ENCODE measurements at places on chromosomes 7 and 10.
A peak's percentile ranks its signal among the peaks of the same experiment; 100 is the strongest.

- DNase-seq = no peak
Measured at GRCh38 chr7:55178863-55179773, 160.3 kb downstream of the EGFR start.

GRCh38 chr10:35735412-35735811 lies 93.3 kb upstream of the FZD8 start:
- DNase-seq = no peak

DNA sequence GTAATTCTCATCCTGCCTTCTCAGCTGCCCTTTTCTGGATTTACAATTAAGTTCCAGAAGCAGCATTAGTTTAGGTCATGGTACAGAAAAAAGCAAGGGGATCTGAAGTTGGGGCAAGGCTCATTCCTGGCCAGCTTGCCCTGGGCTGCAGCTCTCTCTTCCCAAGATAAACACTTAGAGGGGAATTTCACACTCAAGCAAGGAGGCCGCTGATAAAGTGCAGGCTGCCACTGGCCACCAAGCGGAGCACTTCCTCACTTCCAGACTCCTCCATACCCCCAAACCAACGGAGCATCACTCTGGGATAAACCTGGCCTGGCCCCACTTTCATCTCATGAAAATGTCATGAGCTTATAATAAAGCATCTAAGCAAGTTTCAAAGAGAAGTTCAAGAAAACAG lies 445.5 kb upstream of the MKI67 start:
- no peak for DNase-seq

GRCh38 chr10:5534880-5535856 lies 10.4 kb downstream of the CALML3 start:
- DNase-seq = no peak

DNA sequence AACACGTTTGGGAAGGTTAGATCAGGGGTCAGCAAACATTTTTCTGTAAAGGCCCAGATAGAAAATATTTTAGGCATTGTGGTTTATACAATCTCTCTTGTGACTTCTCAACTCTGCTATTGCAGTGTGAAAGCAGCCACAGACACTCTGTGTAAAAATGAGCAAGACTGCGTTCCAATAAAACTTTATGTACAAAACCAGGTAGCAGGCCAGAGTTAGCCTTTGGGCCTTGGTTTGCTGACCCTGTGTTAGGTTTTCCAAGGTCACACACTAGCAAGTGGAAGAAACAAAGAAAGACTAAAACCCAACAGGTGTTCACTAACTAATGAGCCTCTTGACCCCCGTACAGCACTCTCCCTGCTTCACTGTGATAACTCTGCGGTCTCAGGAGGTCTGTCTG lies 14.9 kb upstream of the PAXIP1 start:
- peak; percentile 56 for DNase-seq

- no peak for DNase-seq
Measured at GRCh38 chr7:131724776-131725345, 168.4 kb upstream of the PODXL start.

DNA sequence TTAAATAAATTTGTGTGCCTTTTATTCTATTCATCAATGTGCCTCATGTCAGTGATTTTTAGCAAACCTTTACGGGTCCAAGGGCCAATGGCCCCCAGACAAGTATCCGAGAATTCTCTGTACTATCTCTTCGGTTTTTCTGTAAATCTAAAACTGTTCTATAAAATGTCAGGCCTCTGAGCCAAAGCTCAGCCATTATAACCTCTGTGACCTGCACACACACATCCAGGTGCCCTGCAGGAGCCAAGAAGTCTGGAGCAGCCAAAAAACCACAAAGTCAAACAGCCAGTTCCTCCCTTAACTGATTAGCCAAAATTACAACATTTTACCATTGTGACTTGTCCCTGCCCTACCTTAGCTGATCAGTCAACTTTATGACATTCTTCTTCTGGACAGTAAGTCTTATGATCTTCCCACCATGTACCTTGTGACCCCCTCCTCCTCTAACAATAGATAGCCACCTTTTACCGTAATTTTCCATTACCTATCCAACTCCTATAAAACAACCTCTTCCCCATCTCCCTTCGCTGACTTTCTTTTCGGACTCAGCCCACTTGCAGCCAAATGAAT lies 363.8 kb downstream of the SEMA3D start:
- DNase-seq = no peak

DNA sequence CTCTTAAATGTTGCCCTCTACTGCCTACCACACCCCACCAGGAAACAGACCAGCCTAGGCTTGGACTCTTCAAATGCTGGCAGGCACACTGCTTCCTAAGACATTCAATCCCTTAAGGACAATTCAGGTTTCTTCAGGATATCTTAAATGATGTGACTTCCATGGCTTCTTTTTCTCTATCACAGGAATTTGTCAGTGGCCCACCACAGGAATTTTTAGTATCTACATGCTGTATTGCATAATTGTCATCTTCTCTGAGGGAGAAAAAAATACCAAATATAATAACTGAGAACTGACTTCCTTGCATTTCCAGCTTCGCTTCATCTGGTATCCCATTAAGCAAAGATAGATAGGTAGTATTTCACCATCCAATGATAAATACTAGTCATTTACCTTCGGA lies 129.3 kb downstream of the WNT2 start:
- DNase-seq = no peak

DNA sequence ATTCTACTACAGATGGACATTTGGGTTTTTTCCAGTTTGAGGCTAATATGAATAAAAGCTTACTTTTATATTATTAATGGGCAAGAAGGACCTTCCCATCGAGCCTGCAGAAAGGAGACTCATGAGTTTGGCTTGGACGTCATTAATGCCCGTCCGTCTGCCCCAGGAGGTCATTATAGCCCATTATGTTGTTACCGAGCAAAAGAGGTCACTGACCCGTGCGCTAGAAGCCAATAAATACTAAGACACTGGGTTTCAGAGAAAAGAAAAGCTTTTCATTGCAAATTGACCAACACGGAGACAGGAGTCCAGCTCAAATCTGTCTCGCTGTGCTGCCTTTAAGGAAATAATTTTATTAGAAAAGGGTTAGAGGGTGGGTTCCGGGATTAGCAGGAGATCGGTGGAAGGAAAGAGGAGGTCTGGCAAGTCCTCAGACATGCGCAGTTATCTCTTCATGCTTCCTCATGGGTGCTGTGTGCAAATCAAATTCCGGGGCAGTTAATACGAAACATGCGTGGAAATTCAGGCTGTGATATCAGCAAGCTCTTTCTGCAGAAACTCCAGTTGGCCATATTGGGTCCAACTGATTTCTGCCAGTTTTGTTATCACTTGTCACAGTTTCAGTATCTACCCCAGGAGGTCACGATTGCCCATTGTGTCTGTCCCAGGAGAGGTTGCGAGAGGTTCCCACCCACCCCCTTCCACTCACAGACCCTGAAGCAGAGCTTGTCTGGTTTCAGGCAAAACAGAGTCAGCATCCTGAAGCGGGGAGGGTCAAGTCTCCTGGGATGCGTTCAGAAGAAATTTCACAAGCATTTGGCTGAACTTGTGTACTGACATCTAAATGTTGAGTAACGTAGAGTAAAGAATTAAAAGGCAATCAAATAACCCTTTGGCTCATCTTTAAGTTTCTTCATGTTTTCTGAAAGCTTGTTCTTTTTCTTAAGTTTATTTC lies 1.1 kb upstream of the GALNTL5 start:
- DNase-seq = no peak

DNA sequence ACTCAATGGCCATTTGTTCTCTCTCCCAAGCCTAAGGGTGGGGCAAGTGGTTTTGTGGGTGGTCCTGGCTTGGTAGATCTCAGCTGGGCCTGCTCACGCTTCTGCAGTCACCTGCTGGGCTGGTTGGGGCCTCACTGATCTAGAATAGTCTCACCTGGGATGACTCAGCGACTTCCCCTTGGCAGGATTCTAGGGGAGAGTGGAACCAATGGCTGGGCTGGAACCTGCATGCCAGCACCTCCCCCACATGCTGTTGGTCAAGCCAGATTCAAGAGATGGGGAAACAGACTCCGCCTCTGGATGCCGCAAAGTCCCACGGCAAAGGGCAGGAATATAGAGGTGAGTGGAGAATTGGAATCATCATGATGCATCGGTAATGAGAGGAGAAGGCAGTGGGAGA lies 292.9 kb upstream of the NPVF start:
- no peak for DNase-seq

GRCh38 chr7:32587411-32587948 lies 92.2 kb downstream of the AVL9 start:
- no peak for DNase-seq

GRCh38 chr7:102253066-102253972 lies 33.3 kb upstream of the SH2B2 start:
- no peak for DNase-seq

DNA sequence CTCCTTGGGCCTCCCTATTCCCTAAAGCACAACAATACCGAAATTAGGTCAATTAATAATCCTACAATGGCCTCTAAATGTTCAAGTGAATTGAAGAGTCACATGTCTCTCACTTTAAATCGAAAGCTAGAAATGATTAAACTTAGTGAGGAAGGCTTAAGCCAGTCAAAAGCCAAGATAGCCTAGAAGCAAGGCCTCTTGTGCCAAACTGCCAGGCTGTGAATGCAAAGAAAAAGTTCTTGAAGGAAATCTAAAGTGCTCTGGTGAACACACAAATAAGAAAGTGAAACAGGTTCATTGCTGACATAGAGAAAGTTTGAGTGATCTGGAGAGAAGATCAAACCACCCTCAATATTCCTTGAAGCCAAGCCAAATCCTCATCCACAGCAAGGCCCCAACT lies 57.2 kb downstream of the SLC29A4 start:
- DNase-seq = no peak

- DNase-seq = no peak
Measured at GRCh38 chr7:5143106-5143505, 46.9 kb upstream of the WIPI2 start.

DNA sequence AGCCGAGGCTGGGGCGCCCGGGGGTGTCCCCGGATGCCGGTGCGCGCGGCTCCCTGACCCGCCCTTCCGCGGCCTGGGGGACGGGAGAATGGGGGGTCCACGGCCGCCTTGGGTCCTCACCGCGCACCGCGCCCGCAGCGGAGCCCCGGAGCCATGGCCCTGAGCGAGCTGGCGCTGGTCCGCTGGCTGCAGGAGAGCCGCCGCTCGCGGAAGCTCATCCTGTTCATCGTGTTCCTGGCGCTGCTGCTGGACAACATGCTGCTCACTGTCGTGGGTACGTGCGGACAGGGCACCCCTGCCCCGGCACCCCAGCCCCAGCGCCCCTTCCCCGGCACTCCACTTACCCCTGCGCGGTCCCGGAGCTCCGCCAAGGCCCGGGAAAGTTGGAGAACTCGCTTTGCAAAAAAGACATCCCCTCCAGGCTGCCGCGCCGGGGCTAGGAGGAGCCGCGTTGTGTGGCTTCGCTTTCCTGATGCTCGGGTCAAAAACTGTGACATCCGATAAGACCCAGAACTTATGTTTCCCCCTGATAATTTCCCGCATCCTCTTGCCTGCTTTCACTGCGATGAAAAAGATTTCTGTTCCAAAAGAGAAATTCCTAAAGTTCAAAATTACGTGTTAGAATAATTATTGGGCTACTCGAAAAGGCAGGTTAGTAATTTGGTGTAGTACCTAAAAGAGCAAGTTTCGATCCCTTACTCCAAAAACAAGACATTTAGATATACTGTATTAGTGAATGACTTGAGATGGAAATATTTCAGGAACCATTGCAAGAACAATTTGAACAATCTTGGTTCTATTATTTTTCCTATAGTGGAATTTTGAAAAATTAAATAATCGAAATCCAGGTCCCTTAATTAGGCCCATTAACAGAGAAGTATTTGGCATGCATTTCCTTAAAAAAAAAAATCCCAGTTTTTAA lies 888 bp downstream of the SLC18A2 start:
- no peak for DNase-seq

- no peak for DNase-seq
Measured at GRCh38 chr10:83167081-83167480, 972.2 kb upstream of the GHITM start.

DNA sequence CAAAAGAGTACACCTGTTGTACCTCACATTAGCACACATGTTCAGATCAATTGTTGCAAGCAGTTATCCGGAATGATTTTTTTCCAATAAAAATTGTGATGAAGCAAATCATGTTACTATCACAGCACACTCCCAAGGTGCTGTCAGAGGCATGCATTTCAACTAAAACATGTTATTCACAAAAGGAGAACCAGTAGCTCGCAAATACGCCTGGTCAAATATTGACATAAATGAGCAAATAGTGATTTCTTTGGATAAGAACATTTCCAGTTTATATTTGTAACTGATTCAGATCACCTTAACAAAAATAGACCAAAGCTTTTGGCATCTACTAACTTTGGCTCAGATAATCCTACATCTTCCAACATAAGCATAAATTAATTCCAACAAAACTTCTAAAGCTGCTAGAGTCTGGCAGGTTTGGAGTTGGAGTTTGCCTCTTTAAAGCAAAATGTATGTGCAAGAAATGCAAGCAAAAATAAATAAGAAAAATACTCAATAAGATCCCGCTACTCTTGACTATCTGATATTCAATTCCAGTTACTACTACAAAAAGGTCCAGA lies 208.0 kb downstream of the SFMBT2 start:
- DNase-seq = no peak

DNA sequence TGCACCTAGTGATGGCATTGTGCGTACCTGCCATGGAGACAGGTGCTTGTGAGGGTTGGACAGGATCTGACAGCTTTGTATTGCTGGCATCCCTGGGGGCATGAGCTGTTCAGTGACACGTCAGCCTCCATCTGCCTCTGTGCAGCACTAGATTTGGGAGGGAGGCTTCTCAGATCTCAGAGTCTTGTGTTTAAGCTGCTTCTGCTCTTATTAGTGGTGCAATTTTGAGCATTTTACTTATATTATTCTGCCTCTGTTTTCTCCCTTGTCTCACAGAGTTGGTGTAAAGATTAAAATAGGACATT lies 5.1 kb downstream of the ARHGAP22 start:
- DNase-seq = no peak

GRCh38 chr7:100472854-100473499 lies 6.0 kb downstream of the TSC22D4 start:
- no peak for DNase-seq

GRCh38 chr7:90582164-90582563 lies 14.0 kb upstream of the CDK14 start:
- DNase-seq = no peak

GRCh38 chr7:129949292-129950133 lies 3.2 kb downstream of the UBE2H start:
- peak; percentile 7 for DNase-seq

DNA sequence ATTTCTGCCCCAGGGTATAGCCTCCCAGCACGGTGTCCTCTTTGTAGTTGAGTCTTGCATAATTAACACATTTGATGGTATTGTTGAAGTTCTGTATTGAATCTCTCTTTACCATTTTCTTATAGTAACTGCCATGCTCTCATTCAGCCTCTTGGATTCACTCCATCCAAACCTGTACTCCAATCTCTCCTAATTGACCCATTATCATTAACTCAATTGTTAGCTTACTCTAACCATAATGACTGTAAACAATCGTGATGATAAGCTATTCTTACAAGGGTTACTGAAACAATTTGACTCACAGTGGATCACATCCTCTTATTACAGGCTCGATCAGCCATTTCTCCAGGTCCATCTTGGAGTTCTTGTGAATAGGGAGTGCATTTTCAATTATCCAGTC lies 191.9 kb upstream of the AGK start:
- peak; percentile 10 for DNase-seq
